ENCODE measurements at places on chromosomes 7 and 10. TPM values are rescaled to one million over a fixed set of nuclear protein-coding genes. Genes with fewer than 3 reads are reported as not detected.
A peak's percentile ranks its signal among the peaks of the same experiment; 100 is the strongest.

DNA sequence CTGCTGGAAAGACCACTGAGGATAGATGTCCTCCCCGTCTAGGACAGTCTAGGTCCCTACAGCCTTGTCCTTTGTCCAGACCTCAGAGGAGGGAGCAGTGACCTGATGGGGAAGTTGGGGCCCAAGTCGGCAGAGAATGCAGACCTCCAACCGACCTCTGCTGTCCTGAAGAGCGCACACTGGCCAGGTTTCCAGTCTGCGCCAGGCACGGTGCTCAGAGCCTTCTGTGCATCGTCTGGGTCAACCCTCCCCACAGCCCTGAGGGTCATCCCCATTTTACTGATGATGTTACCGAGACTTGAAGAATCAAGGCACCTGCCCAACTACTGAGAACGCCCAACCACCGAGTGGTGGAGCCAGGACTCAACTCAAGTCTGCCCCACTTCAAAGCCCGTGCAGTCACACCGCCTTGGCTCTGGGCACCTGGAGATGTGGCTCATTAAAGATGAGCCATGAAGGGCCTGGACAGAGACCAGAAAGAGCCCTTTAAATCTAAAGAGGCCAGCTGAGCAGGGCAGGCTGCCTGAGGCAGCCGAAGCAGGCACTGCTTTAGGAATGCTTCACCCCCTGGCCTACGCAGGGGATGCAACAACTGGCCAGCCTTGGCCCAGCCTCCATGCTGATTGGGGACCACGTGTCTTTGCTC lies 4.4 kb downstream of the ITPRIP start:
- DNase-seq: no peak
- H3K27ac ChIP-seq: peak overlapping the region; percentile 70
- H3K36me3 ChIP-seq: peaks cover 19% of the 10 kb centered on the region
- H3K27me3 ChIP-seq: no peaks in the 10 kb centered on the region

The PLPP4 gene
- total RNA-seq: not detected

DNA sequence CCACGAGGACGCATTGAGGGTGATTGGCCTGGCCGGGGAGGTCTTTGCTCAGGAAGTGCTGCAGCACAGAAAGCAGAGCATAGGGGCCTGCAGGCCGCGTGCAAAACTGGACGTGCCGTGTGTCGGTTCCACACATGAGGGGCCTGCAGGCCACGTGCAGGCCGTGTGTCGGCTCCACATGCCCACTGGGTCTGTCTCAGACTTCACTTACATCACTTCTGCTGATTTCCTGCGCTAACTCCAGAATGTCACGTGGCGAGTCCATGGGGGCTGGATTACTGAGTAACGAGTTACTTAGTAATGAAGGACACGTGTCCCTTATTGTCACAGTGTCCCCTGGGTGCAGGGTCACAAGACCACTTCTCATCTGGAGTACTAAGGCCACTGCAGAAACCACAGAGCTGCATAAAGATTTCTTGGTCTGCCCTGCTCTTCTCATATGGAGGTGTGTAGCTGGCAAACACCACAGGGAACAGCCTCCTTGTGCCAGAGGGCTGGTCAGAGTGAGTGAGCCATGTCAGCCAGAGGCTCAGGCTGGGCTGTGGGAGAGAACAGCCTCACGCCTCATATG lies 60.8 kb downstream of the GDI2 start:
- H3K4me3 ChIP-seq: no peak overlapping the region
- DNase-seq: no peak
- H3K27me3 ChIP-seq: no peaks in the 10 kb centered on the region

DNA sequence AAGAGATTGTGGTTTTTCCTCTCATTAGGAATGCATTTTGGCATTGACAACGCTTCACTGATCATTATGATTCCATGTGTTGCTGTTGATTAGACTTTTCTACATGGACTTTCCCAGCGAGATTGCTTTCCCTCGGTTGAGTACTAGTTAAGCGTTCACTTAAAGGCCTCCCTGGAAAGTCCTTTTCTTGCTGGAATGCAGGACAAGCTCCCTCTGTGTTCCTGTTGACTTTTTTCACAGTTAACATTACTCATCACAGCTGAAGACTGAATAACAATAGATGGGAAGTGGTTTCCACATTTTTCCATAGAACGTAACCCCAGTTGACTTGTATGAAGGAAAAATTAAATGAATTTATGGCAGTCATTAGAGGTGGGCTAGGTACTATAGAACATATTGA lies 2.6 kb upstream of the CAV1 start:
- peaks cover 25% of the 10 kb centered on the region for H3K4me1 ChIP-seq
- no peak for DNase-seq
- H3K36me3 ChIP-seq: no peaks in the 10 kb centered on the region
- no peak overlapping the region for H3K4me3 ChIP-seq
- H3K27ac ChIP-seq: no peak overlapping the region

DNA sequence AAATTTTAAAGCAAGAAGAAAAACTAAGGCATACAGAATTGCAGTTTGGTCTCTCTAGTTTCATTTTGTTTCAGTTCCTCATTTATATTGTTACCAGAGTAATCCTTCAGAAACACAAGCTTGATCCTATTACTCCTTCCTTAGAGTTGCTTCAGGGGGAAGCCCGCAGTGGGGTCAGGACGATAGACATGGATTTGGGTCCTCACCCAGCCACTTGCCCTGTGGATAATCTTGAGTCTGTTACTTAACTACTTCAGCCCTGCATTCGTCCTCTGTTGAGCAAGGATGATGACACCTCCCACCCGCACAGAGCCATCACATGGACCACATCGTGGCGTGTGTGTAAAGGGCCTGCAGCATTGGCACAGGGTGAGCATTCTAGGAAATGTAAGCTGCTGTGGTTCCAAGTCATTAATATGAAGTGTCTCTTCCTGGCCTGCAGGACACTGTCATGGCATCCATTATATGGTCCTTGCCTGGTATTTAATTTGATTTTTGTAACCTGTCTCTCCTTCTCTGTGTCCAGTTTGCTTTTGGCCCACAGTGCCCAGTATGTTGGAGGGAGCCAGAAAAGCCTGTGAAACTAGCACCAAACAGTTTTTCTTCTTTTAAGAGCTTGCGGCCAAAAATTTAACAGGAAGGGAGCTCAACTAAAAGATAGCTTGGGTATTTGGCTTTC lies 111.2 kb downstream of the EEPD1 start:
- no peak overlapping the region for H3K27ac ChIP-seq
- no peak overlapping the region for H3K4me3 ChIP-seq
- H3K27me3 ChIP-seq: no peaks in the 10 kb centered on the region
- no peaks in the 10 kb centered on the region for H3K36me3 ChIP-seq

DNA sequence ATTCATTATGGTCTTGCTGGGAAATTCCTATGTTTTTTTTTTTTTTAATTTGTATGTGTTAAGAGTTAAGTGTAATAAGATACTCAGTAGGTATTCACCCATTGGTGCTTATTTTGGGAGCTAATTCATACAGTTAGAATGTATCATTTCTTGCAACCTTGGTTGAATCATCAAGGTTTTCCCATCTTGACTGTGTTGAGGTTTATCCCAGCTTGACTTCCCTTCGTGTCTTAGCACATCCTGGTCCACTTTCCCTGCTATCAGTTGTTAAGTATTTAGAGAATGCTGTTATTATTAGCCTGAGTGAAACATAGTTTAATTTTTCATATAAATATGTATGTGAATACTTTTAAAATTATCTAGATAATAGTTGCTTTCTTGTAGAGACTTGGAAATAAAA lies 20.8 kb downstream of the RALA start:
- H3K4me3 ChIP-seq: no peak overlapping the region
- peaks cover 69% of the 10 kb centered on the region for H3K4me1 ChIP-seq
- H3K27me3 ChIP-seq: no peaks in the 10 kb centered on the region
- no peak overlapping the region for H3K27ac ChIP-seq
- H3K36me3 ChIP-seq: peaks cover 36% of the 10 kb centered on the region

Measured in activated naive CD8-positive, alpha-beta T cell treated with anti-CD3 and anti-CD28 coated beads for 36 hours (primary cell).